CD4-positive, CD25-positive, alpha-beta regulatory T cell (primary cell): ENCODE measurements at places on chromosomes 7 and 10.

GRCh38 chr10:103619424-103620351 lies 126.2 kb downstream of the NEURL1 start:
- no peak for DNase-seq

- no peak for DNase-seq
Observed at GRCh38 chr7:132492823-132493445, 83.3 kb downstream of the PLXNA4 start.

DNA sequence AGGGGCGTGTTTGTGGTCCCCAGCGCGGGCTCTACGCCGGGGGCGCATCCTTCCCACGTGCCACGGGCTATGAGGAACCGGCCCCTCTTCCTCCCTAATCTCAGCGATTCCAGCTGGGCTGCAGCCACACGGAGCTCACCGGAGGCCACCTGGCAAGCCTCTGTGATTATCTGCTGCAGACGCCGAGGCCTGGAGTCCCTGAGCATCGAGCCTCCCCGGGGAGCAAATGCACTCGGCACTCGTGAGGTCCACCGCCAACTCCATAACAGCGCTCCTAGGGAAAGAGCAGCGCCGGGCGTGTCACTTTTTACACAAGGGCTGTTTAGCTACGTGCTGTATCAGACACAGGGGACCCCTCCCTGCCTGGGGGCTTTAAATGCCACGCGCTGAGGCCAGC lies 101.2 kb downstream of the DYNC2I1 start:
- no peak for DNase-seq

DNA sequence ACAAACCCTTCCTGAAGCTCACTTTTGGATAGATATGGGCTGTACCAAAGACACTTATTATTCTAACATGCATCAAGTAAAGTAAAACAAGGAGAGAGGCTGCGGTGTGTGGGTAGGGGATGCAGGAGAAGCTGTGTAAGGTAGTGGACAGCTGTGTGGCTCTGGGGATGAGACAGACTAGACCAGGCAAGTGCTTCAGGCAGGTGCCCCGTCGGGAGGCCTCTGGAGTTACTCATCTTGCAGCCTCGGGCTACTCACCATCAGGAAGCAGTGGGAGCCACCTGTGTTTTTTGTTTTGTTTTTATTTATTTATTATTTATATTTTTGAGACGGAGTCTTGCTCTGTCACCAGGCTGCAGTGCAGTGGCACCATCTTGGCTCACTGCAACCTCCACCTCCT lies 49.3 kb upstream of the NCAPG2 start:
- DNase-seq, result no peak

DNA sequence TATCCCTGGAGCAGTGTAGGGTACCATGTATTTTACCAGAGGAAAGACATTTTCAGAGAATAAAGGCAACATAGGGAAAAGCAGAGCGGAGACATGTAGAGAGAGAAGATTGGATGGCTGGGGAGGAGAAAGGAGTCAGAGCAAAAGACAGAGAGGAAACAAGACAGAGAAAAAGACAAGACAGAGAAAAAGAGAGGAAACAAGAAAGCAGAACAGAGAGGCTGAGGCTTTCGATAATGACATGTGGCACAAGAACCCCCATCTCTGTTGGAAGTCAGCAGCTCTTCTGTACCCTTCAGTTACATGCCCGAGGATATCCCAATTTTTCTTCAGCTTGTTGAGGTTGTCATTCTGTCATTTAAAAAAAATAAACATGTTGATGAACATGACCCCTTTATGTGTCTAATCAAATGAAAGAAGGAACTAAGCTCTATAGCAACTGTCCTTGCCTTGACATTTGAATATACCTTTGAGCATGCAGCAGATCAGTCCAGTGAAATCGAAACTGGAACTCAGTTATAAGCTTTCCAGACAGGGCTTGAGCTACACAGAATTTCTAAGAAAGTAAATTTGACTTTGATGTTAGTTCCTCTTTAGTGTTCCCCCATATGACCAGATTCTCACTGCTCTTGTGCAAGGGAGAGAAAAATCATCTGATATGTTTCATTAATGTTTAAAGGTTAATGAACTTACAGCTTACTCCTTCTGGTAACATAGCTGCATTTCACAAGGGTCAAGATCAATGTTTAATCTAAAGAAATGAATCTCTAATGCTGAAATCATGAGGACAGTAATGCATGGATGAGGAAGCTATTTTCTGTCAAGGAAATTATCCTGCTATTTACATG lies 75.1 kb upstream of the SP4 start:
- peak; percentile 92 for DNase-seq

- DNase-seq, result peak; percentile 61
Observed at GRCh38 chr10:109978481-109978880, 29.3 kb upstream of the ADD3 start.

DNA sequence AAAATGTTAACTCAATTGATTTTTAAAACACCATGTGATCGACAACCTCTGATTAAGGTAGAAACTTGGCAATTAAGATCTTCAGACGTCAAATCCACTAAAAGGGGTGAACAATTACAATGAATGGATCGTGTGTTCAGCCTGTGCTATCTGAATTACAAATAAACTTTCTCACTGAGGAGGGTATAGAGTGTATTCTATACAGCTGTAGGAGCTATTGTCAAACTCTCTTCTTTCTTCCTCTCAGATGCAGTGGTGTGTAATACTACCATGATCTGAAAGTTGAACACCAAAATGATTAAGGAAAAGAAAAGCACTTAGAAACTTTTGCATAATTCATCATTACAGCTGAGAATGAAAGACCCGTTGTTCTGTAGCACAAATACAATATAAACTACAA lies 32.2 kb upstream of the MACC1 start:
- DNase-seq, result no peak

GRCh38 chr7:124420367-124420766 lies 345.2 kb downstream of the GPR37 start:
- no peak for DNase-seq

DNA sequence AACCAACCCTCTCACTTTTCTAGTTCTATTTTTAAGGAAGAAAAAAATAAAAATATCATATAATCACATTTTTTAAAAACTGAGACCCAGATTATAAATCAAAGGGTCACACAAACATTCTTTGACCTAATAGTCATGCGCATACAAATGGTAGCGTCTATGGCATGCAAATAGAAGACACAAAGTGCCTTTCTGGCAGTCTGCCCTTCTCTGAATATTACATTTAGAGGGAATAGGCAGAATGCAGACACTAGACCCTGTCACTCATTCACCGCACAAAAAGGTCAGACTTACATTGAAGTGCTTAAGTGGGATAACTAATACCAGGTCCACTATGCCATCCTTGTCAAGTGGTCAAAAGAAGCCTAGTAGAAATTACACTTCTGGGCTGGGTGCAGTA lies 26.5 kb upstream of the FHIP2A start:
- DNase-seq, result no peak

- DNase-seq, result peak; percentile 61
Observed at GRCh38 chr10:14904316-14904732, 25.7 kb downstream of the SUV39H2 start.

- DNase-seq, result no peak
Observed at GRCh38 chr10:1411956-1412355, 325.4 kb downstream of the ADARB2 start.

DNA sequence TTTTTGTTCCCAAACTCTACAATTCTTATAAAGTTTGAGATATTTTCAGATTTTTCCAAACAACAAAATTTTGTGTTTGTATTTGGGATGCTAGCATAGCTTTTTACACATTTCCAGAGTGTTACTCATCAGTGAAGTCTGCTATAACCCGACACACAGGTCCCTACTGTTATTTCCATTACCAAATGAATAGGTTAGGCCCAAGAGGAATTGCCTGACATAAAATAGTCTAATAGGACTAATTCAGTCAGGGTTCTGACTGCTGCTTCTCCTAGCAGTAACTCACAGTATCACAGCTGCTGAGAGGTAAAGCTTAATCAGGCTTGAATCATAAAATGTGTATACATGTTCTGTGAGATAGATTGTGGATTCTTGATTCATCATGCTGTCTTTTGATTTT lies 49.1 kb upstream of the STRIP2 start:
- DNase-seq, result no peak

DNA sequence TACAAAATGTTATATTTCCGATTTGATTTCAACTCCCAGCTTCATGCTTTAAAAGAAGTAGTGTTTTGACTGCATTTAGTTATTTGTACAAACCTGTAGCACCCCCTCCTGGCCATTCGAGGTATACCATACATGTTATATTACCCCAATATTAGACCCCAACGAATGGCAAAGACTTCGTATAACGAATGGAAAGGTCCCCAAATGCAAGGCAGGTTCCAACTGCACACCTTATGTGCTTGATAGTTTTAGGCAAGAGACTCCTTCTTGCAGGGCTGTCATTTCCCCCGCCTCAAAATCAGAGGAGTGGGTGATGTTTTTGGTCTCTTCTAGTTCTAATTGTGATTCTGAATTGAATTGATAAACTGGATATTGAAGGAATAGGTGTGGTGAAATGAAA lies 101.1 kb upstream of the TARP start:
- DNase-seq, result peak; percentile 47

GRCh38 chr7:127035203-127035849 lies 217.4 kb downstream of the GRM8 start:
- DNase-seq, result no peak

- no peak for DNase-seq
Observed at GRCh38 chr10:43806831-43807640, 158.4 kb upstream of the ZNF32 start.

- no peak for DNase-seq
Observed at GRCh38 chr10:36469585-36469984, 655.8 kb upstream of the ANKRD30A start.

GRCh38 chr10:28266449-28267224 lies 36.2 kb downstream of the MPP7 start:
- DNase-seq, result no peak

- DNase-seq, result peak; percentile 59
Observed at GRCh38 chr10:119575506-119575905, 21.3 kb downstream of the TIAL1 start.

- no peak for DNase-seq
Observed at GRCh38 chr10:128056303-128057050, 69.7 kb downstream of the MKI67 start.

- no peak for DNase-seq
Observed at GRCh38 chr10:86970162-86970981, 2.1 kb downstream of the ADIRF start.

DNA sequence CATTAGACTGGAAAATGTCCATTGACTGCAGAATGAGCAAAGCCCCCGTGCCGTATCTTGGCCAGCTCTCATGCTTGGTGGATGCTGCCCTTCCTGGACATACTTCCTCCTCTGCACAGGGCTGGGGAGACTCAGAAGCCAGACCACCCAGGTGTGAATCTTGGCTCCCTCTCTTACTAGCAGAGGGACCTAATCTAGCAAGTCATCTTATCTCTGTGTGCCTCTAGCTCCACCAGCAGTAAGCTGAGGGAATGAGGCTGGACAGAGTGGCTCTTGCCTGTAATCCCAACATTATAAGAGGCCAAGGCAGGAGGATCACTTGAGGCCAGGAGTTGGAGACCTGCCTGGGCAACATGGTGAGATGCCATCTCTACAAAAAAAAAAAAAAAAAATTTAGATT lies 173.8 kb upstream of the GHITM start:
- no peak for DNase-seq

- DNase-seq, result no peak
Observed at GRCh38 chr10:48507933-48508790, 96.7 kb downstream of the ARHGAP22 start.

- no peak for DNase-seq
Observed at GRCh38 chr10:29646238-29646902, 11.6 kb upstream of the SVIL start.

DNA sequence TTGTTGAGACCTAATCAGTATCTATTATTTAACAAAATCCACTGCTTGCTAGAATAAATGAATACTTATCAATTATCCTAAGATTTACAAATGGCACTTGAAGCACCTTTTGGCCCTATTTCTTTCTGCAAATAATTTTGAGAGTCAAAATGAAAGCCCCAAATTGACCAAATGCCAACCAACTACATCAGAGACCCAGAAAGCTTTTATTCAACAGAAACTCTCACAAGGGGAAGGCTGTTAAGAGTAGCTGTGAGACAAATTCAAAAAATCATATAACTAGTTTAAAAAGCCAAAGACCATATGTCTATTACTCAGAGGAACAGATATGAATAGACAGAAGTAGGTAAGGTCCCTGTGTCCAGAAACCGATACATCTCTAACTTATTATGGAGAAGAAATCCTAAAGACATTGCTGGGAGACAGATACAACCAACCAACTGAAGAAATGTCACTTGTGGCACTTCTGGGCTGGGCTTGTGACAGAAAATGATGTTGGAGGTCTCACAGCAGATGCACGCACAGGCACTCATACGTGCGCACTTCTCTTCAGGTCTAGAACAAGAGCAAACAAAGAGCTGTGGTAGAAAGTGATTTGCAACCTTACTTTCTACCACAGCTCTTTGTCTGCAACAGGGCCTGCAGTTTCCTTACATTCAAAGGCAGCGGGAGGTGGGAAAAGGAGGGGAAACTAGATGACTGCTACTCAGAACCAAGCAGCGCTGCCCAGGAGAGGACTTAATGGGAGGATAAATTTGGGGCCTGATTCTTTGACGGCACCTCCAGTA lies 58.6 kb upstream of the KCNIP2 start:
- no peak for DNase-seq

DNA sequence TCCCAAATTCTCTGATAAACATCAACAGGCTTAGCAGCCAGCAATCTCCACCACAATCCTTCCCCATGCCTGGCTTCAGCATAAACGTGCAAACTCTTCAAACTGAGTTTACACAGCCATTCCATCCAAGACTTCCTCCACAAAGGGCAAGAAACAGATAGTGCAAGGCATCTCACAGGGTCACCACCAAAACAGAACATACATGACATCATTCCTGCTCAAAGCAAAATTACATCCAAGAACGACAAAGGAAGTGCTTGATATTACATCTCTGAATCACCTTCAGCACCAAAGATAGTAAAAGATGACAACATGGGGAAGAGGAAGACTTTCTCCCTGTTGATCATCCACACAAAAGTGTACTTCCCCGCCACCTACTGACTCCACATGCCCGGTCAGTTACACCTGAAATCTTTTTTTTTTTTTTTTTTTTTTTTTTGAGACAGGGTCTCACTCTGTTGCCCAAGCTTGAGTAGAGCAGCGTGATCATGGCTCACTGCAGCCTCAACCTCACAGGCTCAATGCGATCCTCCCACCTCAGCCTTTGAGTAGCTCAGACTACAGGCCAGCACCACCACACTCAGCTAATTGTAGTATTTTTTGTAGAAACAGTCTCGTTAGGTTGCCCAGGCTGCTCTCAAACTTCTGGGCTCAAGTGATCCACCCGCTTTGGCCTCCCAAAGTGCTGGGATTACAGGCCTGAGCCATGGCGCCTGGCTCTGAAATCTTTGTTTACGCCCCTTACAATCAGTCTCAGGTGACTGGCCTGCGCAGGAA lies 127.5 kb downstream of the PARD3 start:
- DNase-seq, result no peak
